Left renal cortex interstitium (tissue), 4 donors: ENCODE measurements at places on chromosomes 7 and 10.

- DNase-seq, result no peak
Measured at GRCh38 chr7:84238596-84238995, 44.0 kb upstream of the SEMA3A start.

- DNase-seq, result no peak
Measured at GRCh38 chr7:39355664-39356063, 210.5 kb upstream of the YAE1 start.

DNA sequence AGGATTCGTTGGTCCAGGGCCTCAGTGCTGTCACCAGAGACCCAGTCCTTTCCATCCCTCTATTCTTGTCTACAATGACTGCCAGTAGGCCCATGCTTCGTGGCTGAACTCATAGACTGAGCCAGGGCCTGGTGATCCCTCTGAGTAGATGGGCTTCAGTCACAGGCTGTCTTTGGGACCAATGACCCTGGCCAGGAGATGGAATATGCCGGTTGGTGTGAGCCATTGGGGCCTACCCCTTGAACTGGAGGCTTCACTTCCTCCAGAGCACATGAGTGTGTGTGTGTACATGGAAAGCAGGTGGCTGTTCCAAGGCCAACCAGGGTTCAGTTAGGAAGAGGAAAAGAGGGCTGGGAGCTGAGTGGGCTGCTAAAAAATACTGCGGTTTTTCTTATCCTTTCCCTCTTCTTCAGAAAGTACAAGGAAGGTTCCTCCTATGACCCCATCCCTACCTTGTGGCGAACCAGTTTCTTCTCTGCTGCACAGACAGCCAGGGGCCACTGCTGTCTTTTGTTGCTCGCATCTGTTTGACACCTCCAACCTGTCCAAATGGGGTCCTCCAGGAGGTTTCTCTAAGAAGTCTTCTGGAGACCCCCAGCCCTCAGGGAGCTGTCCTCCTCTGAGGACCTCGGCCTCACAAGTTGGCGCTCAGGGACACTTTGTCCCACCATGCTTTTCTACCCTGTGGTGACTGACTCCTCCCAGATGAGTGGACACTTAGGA, 36.6 kb downstream of the ADRA2A start:
- no peak for DNase-seq

- no peak for DNase-seq
Measured at GRCh38 chr7:82481499-82482097, 38.0 kb upstream of the CACNA2D1 start.

DNA sequence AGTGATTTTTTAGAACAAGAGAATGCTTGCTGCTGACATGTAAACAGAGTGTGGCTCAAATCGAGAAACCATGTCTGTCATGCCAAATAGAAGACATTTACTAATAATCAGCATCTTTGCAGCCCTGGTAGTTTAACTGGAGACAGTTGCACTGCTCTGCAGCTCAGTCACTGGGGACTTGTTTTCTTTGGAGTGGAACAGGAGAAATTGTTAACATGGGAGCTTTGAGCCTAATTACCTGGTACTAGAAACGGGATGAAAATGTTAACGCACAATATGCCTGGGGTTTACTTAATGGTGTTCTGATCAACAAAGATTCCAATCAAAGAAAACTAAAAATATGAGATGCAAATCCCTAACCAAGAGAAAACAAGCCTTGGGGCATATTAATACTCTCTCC, 153.5 kb downstream of the NRP1 start:
- no peak for DNase-seq

- no peak for DNase-seq
Measured at GRCh38 chr10:26952094-26952493, 91.3 kb upstream of the ABI1 start.

DNA sequence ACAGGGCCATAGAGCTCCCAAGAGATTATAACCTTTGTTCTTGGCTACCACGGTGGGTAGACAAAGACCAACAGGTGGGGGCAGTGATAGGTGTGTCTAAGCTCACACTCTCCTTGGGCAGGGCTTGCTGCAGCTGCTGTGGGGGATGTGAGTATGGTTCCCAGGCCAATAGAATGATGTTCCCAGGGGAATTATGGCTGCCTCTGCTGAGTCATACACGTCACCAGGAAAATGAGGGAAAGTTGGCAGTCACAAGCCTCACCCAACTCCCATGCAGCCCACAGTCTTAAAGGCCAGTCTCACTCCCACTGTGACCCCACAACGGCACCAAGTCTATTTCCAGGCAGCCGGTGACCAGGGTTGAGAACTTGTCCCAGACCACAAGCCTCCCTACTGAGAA, 453.4 kb upstream of the PODXL start:
- no peak for DNase-seq
